Mesenteric fat pad (tissue), 1 donor: ENCODE measurements at places on chromosomes 2 and 18. TPM values are rescaled to one million over a fixed set of nuclear protein-coding genes. Genes with fewer than 3 reads are reported as not detected.
A peak's percentile ranks its signal among the peaks of the same experiment; 100 is the strongest.

The SPDYA gene
- 2.0 TPM for total RNA-seq

The NCKAP5 gene
- total RNA-seq = 1.7 TPM

The NOL4 gene
- not detected for total RNA-seq

The SCYGR4 gene
- not detected for total RNA-seq

The NYAP2 gene
- not detected for total RNA-seq

The CHRNA1 gene
- 0.22 TPM for total RNA-seq

The ST8SIA3 gene
- total RNA-seq = not detected

The LYG2 gene
- total RNA-seq = not detected

DNA sequence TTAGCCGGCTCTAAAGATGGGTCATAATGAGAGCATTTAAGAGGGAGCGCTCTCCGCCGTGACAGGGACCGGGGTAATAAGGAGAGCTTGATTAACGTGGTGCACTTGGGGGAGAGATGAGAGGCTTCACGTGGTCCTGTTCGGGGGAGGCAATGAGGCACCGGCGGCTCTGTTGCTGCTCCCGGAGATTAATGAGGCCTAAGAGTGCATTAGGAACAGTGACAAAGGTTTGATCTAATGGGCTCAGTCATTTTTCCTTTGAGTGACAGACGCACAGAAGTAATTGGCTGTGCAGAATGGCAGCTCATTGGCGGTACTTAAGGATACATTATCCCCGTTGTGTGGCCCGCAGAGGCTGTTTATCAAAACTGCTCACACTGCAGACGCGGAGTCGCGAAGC is 250.7 kb downstream of the GBX2 start:
- no peak for DNase-seq

DNA sequence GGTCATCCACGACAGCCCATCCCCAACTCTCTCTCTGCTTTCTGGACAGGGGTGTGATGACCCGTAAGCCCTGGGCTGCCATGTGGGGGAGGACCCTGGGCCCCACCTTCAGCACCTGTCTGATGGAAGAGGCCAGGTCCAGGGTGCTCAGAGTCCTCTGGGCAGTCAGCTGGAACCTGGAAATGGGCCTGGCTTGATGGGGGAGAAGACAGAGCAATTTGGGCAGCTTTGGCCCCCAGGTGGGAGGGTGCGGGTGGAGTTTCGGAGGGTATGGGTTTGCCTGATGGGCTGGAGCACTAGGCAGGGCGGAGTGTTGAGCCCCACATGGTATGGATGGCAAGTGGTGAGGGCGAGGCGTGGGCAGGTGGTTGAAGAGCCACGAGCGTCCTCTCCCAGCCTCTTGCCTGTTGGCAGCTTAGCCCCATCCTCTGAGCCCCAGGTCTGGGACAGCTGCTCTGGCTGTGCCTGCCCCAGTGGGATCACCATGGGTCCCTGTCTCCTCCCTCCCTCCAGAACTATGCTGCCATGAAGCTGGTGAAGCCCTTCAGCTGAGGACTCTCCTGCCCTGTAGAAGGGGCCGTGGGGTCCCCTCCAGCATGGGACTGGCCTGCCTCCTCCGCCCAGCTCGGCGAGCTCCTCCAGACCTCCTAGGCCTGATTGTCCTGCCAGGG is 232.7 kb downstream of the DYSF start:
- peak; percentile 80 for DNase-seq

DNA sequence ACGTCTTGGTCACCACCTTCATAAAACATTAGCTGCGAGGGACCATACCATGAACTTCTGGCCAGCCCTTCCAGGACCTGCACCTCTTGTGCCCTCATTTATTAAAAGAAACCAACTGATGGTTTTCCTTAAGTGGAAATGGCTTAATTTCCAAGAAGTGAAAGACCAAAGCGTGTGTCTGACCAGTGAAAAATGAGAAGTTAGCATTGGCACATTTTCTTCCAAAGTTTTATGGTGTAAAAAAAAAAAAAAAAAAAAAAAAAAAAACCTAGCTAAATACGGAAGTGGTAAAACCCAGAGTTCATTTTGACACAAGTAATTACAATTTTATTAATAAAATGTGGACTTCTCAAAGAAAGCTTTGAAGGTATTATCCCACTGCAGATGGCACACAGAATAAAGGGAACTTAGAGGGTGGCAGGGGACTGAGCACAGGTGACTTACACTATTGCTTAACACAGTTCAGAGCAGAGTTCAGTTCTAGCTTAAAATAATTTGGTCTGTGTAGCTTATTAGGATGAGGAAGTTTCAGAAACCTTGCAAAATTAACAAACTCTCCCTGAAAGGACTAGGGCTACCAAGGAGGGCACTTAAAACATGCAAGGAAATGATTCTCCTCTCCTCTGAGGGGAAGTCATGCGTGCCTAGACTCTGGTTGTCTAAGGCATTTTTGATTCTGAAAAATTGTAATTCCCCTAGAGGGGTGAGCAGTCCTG is 42.2 kb upstream of the EPG5 start:
- no peak for DNase-seq

- peak; percentile 60 for DNase-seq
Observed at GRCh38 chr2:20443276-20443920, 3.5 kb upstream of the RHOB start.

DNA sequence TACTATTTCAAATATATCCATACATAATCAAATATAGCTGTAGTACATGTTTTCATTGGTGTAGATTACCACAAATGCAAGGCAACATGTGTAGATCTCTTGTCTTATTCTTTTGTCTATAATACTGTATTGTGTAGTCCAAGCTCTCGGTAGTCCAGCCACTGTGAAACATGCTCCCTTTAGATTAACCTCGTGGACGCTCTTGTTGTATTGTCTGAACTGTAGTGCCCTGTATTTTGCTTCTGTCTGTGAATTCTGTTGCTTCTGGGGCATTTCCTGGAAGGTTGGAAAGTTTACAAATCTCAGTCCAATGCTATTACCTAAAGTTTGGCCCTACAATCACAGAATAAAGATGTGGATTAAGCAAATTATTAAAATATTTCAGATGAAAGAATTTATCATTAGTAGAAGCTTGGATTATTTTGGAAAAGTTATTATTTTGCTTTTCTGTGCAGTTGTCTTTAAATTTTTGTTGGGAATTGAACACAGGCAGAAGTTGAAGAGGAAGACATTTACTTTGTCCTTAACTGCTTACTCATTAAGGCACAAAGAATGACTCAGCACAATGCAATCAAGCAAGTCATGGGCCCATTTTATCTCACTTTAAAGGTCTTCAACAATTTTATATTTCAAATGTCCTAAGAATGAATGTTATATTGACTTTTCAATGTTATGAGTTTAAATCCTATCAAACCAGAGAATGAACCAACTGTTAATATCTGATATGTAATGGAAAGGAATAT is 103.4 kb upstream of the CAVIN2 start:
- DNase-seq = no peak

DNA sequence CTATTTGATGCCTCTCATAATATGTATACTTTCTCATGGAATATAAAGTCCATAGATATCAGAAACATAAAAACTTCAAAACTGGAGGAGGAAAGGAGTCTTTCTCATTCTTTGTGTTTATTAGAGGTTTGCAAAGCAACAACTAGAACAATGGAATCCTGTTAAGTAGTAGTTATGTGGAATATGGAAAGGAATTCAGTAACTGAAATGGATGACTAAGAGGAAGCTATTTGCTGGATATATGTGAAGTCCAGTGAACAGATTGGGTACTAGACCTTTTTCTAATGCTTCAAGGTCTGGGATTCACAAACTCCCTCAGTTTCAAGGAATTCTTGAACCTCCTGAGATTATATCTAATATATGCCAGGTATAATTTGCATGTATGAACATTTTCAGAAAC is 353.6 kb upstream of the FANCL start:
- DNase-seq = no peak

DNA sequence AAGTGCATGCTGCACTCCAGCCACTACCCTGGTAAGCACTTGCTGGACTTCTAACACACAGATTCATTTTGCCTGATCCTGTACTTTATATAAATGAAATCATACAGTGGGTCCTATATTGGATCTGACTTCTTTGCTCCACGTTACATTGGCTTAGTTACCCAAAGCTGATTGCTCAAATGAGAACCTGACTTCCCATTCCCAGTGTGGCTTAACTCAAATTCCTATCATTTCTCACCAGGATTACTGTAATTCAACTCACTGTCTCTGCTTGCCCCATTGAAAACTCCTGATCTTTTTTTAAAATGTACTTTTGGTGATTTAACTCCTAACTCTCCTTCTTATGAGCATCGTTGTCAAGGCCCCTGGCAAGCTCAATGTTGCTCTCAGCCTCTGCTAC is 1.4 kb downstream of the RSAD2 start:
- no peak for DNase-seq

DNA sequence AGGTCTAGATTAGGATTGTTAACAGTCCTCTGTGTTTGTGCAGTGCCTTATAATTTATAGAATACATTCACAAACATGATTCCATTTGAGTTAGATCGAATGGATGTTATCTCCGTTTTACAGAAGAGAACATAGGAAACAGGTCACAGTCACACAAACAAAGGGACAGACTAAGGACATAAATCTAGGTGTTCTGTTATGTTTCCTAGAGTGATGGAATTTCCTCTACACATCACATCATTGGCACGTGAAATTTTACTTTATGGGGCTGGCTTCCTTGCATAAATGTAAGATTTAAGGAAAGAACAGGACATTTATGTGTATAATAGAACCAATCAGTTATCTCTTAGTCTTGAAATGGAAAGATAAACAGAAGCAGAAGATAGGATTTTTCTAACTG is 6.4 kb downstream of the TRIM54 start:
- no peak for DNase-seq

- no peak for DNase-seq
Observed at GRCh38 chr2:128714851-128715312, 396.2 kb upstream of the HS6ST1 start.

- DNase-seq = no peak
Observed at GRCh38 chr2:98664323-98664722, 55.9 kb downstream of the UNC50 start.

DNA sequence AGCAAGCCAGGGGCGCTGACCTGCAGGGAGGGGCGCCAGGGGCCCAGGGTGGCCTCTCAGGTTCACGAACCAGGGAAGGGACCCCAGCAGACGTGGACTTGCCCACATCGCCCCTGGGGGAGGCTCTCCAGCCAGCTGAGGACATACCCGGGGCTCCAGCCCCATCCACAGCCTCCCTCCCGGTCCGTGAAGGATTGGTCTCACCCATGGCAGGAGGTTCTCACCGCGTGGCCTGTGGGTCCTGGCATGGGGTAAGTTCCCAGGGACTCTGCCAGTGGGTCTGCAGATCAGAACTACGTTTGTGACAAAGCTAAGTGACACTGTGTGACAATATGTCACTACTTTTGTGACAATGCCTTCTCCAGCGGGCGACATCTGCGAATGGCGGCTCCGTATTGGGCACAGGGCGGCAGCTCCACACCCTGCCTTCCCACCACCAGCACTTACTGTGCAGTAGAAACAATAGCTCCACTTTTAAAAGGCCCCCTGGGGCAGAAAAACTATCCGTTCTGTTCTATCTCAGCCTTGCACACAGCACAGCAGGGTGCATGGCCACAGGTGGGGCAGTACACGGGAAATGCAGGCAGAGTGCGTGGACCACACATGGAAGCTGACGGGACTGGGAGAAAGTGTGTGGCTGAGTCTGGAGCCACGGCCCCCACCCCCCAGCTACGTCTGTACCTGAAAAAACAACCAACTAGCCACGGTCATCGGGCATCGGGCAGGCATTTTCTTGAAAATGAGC is 65.2 kb upstream of the CTDP1 start:
- peak; percentile 83 for DNase-seq

GRCh38 chr2:128617661-128618060 is 299.0 kb upstream of the HS6ST1 start:
- peak; percentile 43 for DNase-seq

DNA sequence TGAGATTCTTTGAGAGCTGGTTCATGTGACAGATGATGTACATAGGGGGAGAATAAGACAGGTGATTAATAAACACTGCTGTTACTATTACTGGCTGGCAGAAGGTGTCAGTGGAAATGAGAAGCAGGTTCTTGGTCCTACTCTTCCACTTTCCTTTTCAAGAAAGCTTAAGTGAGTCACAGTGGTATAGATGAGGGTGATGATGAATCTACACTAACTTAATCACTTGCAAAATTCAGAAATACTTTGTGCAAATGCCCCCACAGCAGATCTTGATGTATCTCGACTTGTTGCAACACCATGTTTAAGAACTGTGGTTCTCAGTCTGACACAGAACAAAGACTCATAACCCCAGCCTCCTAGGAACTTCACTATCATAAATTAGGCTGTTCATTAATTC is 35.9 kb upstream of the MGAT5 start:
- no peak for DNase-seq

DNA sequence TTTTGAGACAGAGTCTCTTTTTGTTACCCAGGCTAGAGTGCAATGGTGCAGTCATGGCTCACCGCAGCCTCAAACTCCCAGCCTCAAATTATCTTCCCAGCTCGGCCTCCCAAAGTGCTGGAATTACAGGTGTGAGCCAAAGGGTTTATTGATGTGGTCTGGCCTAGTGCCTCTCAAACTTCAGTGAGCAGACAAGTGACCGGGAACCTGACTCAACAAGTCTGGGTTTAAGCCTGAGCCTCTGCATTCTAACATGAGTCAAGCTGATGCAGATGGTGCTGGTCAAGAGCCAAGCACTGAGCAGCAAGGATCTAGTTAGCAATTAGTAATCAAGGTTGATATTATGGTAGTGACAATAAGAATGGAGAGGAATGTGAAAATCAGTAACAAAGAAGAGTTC is 21.3 kb downstream of the CDK15 start:
- DNase-seq = no peak

GRCh38 chr2:29009711-29010677 is 28.9 kb downstream of the TOGARAM2 start:
- DNase-seq = no peak
